Mammary microvascular endothelial cell (primary cell): ENCODE measurements at places on chromosomes 7 and 10. TPM values are rescaled to one million over a fixed set of nuclear protein-coding genes. Genes with fewer than 3 reads are reported as not detected.

Gene CLRN3
- total RNA-seq: not detected in 2 replicates

Gene NAT16
- not detected in 2 replicates for total RNA-seq

Gene TBXAS1
- total RNA-seq: 0.67 and 1.7 TPM in 2 replicates

Gene CPVL
- total RNA-seq: 2.0 and 2.6 TPM in 2 replicates

Gene TAS2R40
- total RNA-seq: not detected in 2 replicates

Gene CALHM1
- total RNA-seq: not detected in 2 replicates

Gene LIPK
- not detected in 2 replicates for total RNA-seq

Gene PLXNA4
- total RNA-seq: 2.2 and 3.7 TPM in 2 replicates

Gene PTEN
- total RNA-seq: 45.2 and 48.9 TPM in 2 replicates

Gene HOXA13
- total RNA-seq: not detected in 2 replicates

Gene ASB10
- total RNA-seq: not detected in 2 replicates

Gene DDC
- total RNA-seq: not detected in 2 replicates

Gene CCDC136
- total RNA-seq: 0.07 and 0.79 TPM in 2 replicates

Gene ZSCAN25
- total RNA-seq: 6.7 and 16.0 TPM in 2 replicates

Gene FAM131B
- total RNA-seq: 0.54 and 1.2 TPM in 2 replicates

Gene FANK1
- 0.54 and 1.9 TPM in 2 replicates for total RNA-seq

Gene GIMAP6
- 85.8 and 89.9 TPM in 2 replicates for total RNA-seq

Gene LIPM
- not detected in 2 replicates for total RNA-seq

Gene MGAM2
- not detected in 2 replicates for total RNA-seq

Gene FAM25A
- not detected in 2 replicates for total RNA-seq

Gene NME8
- not detected in 2 replicates for total RNA-seq

Gene TMEM178B
- total RNA-seq: not detected in 2 replicates

Gene FOXP2
- 0.34 and 1.5 TPM in 2 replicates for total RNA-seq

Gene PPP1R3A
- total RNA-seq: not detected in 2 replicates

Gene COL26A1
- total RNA-seq: not detected in 2 replicates

Gene IFIT1
- total RNA-seq: 33.7 and 44.0 TPM in 2 replicates

Gene CD36
- total RNA-seq: 6.5 and 9.4 TPM in 2 replicates

Gene PPP1R3C
- total RNA-seq: 0.69 TPM in 1 of 2 replicates, not detected in the other

Gene RASSF4
- 2.2 and 2.5 TPM in 2 replicates for total RNA-seq

Gene TRIM73
- 0.05 TPM in 1 of 2 replicates, not detected in the other for total RNA-seq

Gene IFIT1B
- 0.34 TPM in 1 of 2 replicates, not detected in the other for total RNA-seq

Gene VSTM2A
- total RNA-seq: not detected in 2 replicates

Gene VIPR2
- not detected in 2 replicates for total RNA-seq

Gene MBL2
- total RNA-seq: not detected in 2 replicates

Gene ACHE
- 0.54 and 0.67 TPM in 2 replicates for total RNA-seq

Gene DNAH11
- total RNA-seq: 4.6 and 8.5 TPM in 2 replicates

Gene HOXA11
- total RNA-seq: 3.1 and 4.0 TPM in 2 replicates

Gene POLR3A
- 16.8 and 17.5 TPM in 2 replicates for total RNA-seq

Gene DENND2A
- 0.07 and 0.15 TPM in 2 replicates for total RNA-seq

Gene PRTFDC1
- 7.8 and 9.4 TPM in 2 replicates for total RNA-seq

Gene TRIM74
- total RNA-seq: not detected in 2 replicates
